T-helper 17 cell (primary cell): ENCODE measurements at places on chromosomes 5 and 9. TPM values are rescaled to one million over a fixed set of nuclear protein-coding genes. Genes with fewer than 3 reads are reported as not detected.

DNA sequence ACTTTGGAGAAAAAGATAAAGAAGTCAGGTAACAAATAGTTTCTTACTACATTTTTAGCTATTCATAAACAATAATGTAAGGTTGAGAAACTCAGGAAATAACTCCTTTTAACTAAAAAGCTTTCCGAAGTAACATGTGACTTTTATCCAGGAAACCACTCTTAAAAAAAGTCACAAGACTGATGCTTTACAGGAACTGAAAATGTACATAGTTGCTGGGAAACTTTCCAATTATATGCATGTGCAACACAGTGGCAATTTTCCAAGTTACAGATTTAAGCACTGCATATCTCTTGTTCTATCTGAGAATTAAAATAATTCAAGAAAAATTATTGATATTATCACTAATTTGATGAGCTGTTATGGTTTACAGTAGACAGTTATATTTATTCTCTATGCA lies 105.2 kb downstream of the CDH10 start:
- H3K36me3 ChIP-seq, result no peaks in the 10 kb centered on the region
- H3K4me1 ChIP-seq, result no peaks in the 10 kb centered on the region
- H3K4me3 ChIP-seq, result no peak overlapping the region
- DNase-seq, result no peak

DNA sequence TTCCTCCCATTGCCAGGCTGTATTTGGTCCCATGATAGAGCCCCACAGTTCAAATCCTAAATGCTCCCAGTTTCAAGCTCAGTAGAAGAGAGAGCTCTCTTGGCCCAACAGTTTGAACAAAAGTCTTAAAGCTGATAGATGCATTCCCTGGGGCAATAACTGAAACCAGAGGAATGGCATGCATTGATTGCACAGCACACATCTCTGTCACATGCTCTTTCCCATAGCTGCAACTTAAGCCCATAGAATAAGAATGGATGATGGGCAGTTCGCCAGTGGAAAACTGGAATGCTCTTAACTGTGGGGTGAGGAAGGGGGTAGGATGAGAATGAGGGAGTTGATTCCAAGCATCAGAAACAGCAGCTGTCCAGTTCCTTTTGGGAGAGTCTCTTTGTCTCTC lies 1942.4 kb upstream of the WWC1 start:
- H3K27ac ChIP-seq, result no peak overlapping the region
- no peak overlapping the region for H3K4me3 ChIP-seq
- no peaks in the 10 kb centered on the region for H3K36me3 ChIP-seq
- H3K4me1 ChIP-seq, result no peaks in the 10 kb centered on the region
- no peaks in the 10 kb centered on the region for H3K27me3 ChIP-seq
- DNase-seq, result no peak

DNA sequence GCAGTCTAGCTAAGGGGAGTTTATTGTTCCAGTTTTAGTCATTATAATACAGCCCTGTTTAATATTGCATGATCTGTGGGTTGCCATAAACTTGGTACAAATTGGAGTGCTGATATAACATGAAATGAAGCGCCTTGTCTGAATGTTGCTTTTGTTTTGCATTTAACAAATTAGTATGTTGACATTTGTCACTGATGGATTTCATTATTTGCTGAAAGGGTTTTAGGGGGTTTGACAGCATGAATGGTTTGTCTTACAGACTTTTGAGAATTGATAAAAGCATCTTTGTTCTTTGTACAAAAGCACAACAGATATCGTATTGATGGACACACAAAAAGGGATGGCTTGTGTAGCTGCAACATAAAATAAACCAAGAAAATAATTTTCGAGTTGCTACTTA lies 178.3 kb downstream of the AOPEP start:
- no peak for DNase-seq
- H3K4me3 ChIP-seq, result no peak overlapping the region
- H3K36me3 ChIP-seq, result no peaks in the 10 kb centered on the region
- no peaks in the 10 kb centered on the region for H3K4me1 ChIP-seq
- no peak overlapping the region for H3K27ac ChIP-seq

GRCh38 chr5:41841325-41841724 lies 28.9 kb downstream of the OXCT1 start:
- no peaks in the 10 kb centered on the region for H3K27me3 ChIP-seq
- peaks cover 3% of the 10 kb centered on the region for H3K4me1 ChIP-seq
- no peak for DNase-seq
- no peak overlapping the region for H3K27ac ChIP-seq
- H3K4me3 ChIP-seq, result no peak overlapping the region

DNA sequence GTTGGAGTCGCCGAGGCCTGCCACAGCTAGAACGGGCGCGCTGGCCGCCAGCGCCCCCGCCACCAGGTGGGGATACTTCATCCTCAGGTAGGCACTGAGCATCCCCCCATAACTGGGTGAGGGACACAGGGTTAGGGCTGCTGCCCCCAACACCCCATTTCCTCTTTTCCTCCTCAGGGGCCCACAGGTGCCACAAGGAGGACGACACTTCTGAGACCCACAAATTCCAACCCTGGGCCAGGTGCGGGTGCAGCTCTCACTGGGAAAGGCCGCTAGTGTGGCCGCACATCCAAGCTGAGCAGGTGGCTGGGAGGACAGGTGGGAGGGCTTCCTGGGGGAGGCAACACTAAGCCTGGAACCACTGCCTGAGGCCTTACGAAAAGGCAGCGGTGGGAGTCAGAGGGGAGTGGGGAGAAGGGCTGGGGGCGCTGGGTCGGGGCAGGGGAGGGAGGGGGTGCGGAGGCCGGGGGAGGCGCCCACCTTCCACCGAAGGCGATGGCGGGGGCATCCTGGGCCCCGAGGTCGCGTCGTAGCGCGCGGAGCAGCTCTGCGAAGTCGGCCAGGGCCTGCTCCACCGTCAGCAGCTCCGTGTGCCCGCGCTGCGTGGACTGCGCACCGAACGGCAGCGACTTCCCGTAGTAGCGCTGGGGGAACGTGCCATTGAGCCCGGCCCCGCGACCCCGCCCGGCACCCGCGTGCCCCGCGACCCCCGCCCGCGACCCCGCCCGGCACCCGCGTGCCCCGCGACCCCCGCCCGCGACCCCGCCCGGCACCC lies 961 bp downstream of the DPP7 start:
- no peaks in the 10 kb centered on the region for H3K36me3 ChIP-seq
- H3K4me3 ChIP-seq, result peak overlapping the region; percentile 81
- DNase-seq, result no peak
- no peaks in the 10 kb centered on the region for H3K27me3 ChIP-seq

GRCh38 chr5:132653716-132654115 lies 4.3 kb upstream of the IL13 start:
- peaks cover 3% of the 10 kb centered on the region for H3K36me3 ChIP-seq
- no peak overlapping the region for H3K4me3 ChIP-seq
- DNase-seq, result no peak
- peaks cover 41% of the 10 kb centered on the region for H3K27me3 ChIP-seq

DNA sequence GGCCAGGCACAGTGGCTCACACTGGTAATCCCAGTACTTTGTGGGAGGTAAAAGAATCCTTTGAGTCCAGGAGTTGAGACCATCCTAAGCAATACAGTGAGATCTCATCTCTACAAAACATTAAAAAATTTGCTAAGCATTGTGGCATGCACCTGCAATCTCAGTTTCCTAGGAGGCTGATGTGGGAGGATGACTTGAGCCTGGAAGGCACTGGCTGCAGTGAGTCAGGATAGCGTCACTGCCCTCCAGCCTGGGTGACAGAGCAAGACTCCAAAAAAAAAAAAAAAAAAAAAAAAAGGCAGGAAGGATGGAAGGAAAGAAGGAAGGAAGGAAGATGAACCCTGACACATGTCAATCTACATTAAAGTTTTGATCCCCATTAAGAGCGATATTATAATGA lies 1452.2 kb upstream of the ACO1 start:
- no peak overlapping the region for H3K4me3 ChIP-seq
- H3K27ac ChIP-seq, result no peak overlapping the region
- no peaks in the 10 kb centered on the region for H3K27me3 ChIP-seq
- H3K36me3 ChIP-seq, result no peaks in the 10 kb centered on the region
- H3K4me1 ChIP-seq, result no peaks in the 10 kb centered on the region

The INSL6 gene
- total RNA-seq, result not detected

The IRX2 gene
- not detected for total RNA-seq

The PSMB7 gene
- total RNA-seq, result 70.7 TPM

The GZMA gene
- total RNA-seq, result 7.9 TPM

The NPR3 gene
- 0.50 TPM for total RNA-seq

The CHSY3 gene
- not detected for total RNA-seq
